ENCODE measurements at places on chromosomes 2 and 18.

- no peak for DNase-seq
These were observed at the start of gene CAVIN2 for GRCh38 chr2:191846515-191847476. TSS of gene CAVIN2 (minus strand) at chr2:191847088. CDS start at chr2:191846925, 163 bp downstream.

GRCh38 chr18:55651236-55651635, 63.2 kb upstream of the TCF4 start:
- DNase-seq, result no peak

GRCh38 chr2:44553456-44553855, 191.7 kb downstream of the CAMKMT start:
- DNase-seq, result no peak

DNA sequence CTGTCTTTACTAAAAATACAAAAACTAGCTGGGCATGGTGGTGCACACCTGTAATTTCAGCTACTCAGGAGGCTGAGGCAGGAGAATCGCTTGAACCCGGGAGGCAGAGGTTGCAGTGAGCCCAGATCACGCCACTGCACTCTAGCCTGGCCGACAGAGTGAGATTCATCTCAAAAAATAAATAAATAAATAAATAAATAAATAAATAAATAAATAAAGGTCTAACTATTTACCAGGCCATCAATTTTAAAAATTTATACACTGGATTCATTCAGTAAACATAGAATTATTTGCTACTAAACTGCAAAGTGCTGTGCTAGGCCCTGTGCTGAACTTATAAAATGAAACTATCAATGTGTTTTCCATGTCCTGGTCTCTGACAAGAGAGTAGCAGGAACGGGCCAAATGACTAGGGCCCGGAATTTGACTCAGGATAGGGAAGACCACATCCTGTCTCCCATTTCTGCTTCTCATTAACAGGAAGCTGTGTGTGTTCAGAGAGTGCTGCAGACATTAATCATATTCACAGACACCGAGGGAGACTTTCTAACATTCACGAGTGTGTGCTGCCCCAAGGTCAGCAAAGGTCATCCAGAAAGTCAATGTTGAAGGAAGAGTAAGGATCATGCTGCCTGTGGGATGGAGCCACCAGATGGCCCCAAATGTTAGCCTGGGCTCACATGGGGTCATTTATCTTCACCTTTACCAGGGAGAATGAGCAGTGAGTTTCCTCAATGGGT, 95.8 kb downstream of the SPP2 start:
- DNase-seq, result no peak

GRCh38 chr18:2540575-2540974, 30.7 kb downstream of the METTL4 start:
- no peak for DNase-seq

DNA sequence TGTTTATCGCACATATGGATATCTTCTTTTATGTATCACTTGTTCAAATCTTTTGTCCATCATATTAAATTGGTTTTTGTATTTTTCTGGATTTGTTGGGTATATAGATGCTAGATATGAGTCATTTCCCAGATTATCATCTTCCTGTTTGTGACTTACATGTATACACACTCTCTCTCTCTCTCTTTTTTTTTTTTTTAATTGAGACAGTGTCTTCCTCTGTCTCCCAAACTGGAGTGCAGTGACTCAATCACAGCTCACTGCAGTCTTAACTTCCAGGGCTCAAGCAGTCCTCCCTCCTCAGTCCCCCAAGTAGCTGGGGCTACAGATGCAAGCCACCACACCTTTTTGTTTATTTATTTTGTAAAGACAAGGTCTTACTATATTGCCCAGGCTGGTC, 43.8 kb downstream of the XIRP2 start:
- no peak for DNase-seq

- DNase-seq, result no peak
These were observed 25.0 kb downstream of the SPEG start for GRCh38 chr2:219459460-219460311.

DNA sequence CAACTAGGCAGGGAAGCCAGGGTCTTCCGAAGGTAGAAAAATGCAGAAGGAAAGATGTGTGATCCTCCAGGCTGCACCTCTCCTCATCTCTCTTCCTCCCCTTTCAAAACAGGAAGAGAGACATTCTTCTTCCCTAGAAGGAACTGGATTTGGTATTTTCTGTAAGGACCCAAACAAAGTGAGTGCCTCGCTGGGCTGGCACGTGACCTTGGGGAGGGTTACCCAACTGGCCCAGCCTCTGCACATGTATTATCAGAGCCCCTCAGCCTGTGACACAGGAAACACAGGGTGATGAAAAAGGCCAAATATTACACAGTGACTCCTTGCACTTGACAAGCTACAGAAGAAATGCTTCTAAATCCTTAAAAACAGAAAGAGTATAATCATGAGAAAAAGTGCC, 2.3 kb downstream of the HJURP start:
- no peak for DNase-seq

DNA sequence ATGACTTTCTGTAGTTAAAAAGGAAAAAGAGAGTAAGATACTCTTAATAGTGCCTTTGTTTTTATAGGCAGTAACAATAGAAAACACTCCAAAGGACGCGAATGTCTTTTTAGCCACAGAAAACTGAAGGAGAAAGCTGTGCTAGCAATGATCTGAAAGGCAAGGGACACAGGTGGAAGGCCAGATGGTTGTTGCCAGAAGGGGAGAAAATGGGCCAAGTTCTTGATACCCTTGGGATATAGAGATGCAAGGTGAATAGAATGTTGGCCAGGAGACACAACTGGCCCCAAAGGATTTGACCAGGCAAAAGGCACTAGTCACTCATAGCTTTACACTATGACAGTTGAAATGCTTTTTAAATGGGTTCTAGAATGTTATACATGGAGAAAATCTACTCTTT, 180.0 kb downstream of the NRXN1 start:
- no peak for DNase-seq

DNA sequence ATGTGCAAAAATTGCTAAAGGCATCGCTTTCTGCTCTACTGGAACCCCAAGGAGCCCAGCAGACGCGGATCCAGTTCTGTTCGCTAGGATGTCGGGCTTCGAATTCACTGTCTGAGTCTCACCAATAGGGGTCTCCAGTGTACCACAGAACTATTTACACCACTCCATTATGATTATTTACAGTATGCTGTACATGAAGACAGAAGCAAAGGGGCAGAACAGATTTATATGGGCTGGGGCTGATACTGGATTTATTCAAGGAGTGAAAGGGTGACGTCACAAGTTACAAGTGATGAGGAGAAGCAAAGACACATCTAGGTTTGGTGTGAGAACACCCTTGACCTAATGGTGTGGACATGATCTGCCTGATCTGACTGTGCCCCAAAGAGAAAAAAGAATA, 185.3 kb upstream of the ATP5MC3 start:
- peak; percentile 9 for DNase-seq

- no peak for DNase-seq
These were observed 28.1 kb downstream of the EPAS1 start for GRCh38 chr2:46325182-46325928.

GRCh38 chr2:105596411-105596921, 148.2 kb upstream of the NCK2 start:
- no peak for DNase-seq

GRCh38 chr2:156892467-156893281, 364.8 kb upstream of the GALNT5 start:
- DNase-seq, result no peak

DNA sequence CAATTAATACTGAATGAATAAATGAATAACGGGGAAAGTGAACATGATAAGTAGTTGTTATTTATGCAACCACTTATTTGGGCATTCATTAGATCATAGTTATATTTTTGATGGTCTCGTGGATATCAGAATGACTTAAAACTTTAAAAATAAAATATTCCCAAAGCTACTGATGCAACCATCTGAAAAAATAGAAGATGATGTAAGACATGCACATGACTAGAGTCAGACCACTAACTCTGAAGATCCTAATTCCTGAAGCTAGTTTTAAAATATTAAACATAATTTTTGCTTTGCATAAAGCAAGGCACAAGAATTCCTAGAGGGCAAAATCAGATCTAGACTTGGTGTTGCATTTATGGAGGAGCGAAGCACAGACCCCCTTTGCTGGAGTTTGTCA, 616.1 kb downstream of the IRS1 start:
- no peak for DNase-seq

DNA sequence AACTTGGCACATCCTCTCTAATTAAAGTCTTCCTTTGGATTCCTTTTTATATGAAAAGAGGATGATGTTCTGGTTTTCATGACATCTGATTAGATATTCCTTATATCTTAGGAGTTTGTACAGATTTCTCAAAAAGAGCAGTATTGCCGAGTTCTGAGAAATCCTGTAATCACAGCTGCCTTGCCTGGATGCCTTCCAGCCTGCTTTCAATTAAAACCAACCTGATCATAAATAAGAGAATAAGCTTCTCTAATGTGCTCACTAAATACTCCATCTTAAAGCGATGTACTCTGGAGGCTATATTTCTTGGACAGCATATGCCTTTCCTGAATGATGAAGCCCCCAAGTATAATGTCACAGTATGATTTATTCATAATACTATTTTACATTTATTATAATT, 1203.8 kb upstream of the PIK3C3 start:
- no peak for DNase-seq

DNA sequence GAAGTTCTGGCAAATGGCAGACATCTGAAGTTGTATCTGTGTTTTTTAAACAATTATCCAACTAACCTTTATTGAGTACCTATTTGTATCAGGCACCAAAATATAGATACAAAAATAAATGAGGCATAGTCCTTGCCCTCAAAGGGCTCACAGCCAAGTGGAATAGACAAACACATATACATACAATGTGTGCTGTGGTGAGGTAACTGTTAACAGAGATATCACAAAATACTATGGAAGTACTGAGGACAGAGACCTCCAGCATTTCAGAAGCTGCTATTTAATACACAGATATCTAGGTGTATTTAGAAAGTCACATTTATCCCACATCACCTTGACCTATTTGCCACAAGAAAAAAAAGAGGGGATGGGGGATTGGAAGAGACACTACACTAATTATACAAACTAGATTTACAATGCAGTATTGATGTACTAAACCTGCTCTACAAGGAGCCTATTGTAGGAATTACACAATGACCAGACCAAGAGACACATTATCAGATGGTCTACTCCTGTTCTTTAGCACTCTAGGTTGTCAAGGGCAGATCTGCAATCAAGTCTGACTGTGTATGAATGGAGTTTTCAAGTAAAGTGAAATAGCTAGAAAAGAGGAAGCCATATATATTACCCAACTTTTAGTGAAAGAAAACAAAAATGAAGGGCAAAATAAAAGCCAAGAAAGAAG, 62.2 kb downstream of the SPIRE1 start:
- no peak for DNase-seq

GRCh38 chr2:100193291-100193710, 50.9 kb upstream of the AFF3 start:
- DNase-seq, result no peak

DNA sequence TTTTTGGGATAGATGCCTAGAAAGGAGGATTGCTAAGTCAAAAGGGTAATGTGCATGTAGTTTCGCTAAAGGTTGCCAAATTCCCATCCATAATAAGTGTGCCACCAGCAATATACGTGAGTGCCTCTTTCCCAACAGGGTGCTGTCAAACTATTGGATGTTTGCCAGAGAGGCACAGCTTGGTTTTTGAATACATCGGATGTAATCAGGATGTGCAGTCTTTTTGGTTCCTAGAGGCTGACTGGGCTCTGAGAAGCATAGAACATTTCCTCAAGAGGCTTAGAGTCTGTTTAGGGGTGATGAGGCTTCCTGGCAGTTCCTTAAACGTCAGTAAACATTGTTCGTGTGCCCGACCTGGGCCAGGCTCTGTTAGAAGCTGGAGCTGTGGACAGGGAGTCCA, 28.0 kb downstream of the AGAP1 start:
- no peak for DNase-seq

- no peak for DNase-seq
These were observed 83.9 kb downstream of the WDSUB1 start for GRCh38 chr2:159202568-159203071.

DNA sequence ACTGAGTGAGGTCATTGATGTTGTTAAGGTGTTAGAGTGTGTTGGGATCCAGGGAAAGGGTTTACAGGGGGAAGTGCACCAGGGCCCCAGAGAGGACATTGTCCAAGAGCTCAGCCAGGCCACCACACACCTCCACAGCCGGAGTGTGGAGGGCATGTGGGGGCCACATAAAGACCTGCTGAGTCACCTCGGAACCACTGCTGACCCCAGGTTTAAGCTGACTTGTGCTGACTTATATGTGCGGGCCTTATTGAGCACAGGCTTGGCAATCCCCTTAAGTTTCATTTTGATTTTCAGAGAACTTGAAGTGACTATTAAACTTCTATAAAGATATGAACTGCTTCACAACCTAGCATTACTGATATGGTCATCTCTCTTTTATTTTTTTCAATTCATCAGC, 166.2 kb upstream of the MAP3K20 start:
- DNase-seq, result no peak

GRCh38 chr18:54613174-54613573, 22.1 kb downstream of the DYNAP start:
- DNase-seq, result no peak

DNA sequence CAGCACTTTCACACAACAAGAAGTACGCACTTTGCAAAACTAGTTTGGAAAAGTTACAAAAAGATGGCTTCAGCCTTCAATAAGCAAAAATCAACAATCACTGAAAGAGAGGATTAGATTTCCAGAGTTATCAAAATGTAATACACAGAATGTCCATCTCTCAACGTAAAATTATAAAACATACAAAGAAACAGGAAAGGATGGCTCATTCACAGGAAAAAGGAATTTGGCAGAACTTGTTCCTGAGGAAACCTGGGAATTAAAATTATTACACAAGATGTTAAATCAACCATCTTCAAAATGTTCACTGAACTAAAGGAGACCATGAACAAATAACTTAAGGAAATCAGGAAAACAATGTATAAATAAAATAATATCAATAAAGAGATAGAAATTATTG, 8.0 kb downstream of the C2orf92 start:
- DNase-seq, result no peak

DNA sequence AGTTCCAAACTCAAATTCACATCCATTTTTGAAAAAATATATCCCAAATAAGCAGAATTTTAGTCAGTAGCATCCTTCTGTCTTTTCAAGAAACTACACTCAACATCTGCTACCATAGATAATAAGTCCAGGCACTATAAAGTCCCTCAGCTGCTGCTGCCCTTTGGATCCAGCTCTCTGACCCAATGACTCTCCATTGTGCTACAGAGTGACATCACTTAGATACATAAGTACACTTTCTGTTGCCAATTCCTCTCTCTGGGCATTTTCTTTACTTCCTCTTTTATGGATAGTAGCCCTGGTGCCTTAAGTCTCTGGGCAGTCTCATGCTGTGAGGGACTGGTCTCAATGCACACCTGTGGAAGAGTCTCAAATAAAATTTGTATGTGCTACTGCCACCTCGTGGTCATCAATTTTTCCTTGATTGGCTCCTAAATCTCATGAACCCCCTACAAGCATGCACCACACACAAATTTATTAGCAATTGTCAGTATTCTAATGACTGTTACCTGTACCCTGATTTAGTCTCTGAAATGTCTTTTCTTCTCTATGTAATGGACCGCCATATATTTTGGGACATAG, 219.2 kb downstream of the LRP1B start:
- no peak for DNase-seq

- no peak for DNase-seq
These were observed 168.9 kb upstream of the EPC2 start for GRCh38 chr2:148475626-148476025.

GRCh38 chr18:36509646-36510197, 212.2 kb downstream of the FHOD3 start:
- DNase-seq, result no peak
